ENCODE measurements at places on chromosomes 3 and 15.
A peak's percentile ranks its signal among the peaks of the same experiment; 100 is the strongest.

DNA sequence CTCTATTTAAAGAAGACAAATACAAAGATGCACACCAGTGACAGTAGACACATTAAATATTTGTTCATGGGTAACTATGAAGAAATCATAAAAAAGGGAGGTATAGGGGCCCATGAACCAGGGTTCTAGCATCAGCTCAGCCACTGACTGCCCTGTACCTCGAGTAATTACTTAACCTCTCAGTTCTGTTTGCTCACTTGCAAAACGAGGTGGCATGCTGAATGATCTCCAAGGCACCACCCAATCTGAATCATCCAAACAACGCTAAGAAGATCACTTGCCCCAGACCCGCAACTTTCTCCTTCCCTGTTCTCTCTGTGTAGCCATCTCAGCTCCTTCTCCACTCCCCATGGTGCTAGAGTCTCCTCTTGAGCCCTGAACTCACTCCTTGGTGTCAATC is 374.7 kb downstream of the VPS13C start:
- DNase-seq: no peak

DNA sequence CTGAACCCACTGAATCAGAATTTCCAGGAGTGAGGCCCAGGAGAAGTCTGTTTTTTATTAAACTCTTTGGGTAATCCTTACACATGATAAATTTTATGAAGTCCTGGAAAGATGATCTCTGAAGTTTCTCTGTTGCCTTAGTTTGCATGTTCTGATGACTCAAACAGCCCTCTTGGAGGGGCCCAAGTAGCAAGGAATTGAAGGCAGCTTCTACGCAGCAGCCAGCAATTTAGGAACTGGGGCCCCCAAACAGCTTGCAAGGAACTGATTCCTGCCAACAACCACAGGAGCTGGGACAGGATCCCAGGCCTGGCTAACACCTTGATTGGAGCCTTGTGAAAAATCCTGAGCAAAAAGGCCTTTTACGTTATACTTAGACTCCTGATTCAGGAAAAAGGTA is 5.4 kb upstream of the ACP3 start:
- DNase-seq: peak; percentile 7

DNA sequence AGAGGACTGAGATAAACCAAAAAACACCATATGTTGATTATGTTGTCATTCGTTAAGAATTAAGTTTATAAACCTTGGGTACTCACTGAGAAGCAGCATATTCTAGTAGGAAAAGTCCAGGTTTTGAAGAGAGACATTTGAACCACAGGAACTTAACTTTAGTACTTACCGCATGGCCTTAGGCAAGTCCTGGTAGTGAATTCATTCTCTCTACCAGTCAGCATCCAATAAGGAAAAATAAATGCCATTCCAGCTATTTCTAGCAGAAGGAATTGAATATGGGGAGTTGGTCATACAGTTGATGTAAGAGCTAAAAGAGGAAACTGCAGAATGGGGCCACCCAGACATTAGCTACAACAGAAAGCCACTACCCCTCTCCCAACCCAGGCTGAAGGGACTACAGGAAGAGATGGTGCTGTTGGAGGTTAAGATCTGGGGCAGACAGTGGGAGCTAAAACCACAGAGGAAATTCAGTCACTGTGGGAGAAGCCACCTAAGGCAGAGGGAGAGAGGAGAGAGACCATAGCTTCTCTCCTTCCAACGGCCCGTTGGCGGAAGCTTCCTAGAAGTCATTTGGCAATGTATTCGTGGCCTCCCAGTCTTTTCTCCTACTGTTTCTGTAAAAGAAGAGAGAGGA is 133.8 kb upstream of the RARB start:
- no peak for DNase-seq

DNA sequence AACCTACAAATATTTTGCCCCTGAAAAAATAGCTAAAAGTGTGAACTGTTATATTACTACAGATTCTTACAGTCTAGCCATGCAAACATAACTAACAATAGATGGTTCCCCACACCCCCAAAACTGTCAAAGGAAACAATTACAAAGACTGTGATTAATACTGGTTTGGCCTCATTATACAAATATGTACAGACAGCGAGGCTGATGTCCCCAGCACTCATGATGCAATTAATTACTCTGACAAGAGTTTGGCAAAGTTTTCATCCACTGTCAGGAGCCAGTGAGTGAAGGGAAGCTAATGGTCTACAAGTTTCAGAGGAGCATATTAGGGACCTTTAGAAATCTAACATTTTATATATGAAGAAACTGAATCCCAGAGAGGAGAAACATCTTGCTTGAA is 61.0 kb downstream of the HMG20A start:
- no peak for DNase-seq

DNA sequence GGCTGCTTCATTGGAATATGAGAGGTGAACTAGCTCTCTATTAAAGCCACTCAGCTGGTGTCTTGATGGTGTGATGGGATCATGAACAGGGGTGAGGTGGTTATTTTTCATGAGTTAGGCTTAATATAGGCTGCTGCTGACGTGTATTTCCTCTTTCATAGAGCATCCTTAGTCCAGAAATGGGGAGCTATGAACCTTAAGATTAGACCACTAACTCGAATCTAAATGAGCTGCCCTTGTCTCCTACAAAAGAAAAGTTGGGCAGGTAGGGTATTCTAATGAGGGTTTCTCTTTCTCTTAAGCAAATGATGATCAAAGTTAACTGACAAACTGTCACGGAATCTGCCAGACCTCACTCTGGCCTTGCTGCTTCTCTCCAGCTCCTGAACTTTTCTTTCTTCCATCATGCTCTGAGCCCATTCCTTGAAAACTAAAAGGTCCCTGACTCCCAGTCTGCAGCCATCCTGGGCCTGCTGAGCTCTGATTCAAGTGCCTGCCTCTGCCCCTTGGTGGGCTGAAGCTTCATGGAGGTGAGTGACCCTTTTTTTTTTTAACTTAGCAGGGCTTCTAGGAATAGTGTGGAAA is at the start of gene TRIM69:
TRIM69 (plus strand) TSS at position 348 of the 585 bp plus-strand sequence; CDS start at position 525, 177 bp downstream.
- DNase-seq: no peak

- DNase-seq: no peak
These were observed 70.1 kb upstream of the MBNL1 start for GRCh38 chr3:152198665-152199064.

GRCh38 chr3:58988041-58988440 is 61.8 kb downstream of the CFAP20DC start:
- no peak for DNase-seq

DNA sequence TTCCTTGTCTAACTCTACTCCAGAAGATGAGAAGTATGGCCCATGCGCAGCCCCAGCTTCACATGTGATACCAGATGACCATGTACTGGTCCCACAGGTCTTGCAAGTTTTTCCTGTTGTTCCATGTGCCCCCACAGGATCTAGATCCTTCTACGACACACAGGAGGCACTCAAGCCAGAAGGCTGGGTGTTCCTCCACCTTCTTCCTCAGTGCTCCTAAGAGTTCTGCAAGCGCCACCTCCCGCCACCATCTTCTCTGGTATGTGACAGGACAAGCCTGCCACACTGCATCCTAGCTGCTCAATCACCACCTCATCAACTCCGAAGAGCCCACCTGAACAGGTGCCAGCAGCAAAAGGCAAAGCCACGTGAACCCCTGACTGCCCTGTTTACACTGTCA is 43.1 kb downstream of the XXYLT1 start:
- no peak for DNase-seq
